ENCODE measurements at places on chromosomes 4 and X. TPM values are rescaled to one million over a fixed set of nuclear protein-coding genes. Genes with fewer than 3 reads are reported as not detected.
A peak's percentile ranks its signal among the peaks of the same experiment; 100 is the strongest.

DNA sequence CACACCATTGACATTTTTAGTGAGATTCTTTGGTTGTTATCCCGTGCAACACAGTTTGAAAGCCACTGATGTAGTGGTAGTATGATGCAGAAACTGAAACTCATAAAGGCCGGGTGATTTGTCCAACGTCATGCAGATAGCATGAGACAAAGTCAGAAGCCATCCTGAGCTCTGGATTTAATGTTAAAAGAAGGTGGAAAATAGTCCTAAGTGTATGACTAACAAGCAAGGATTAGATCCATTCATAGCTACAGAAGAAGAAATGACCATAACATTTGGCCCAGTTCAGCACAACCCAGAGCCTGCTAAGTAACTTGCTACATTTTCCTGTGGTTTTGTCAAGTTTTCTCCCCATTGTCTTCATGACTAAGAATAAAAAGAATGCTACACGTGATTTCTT lies 142.4 kb downstream of the AMELX start:
- no peak overlapping the region for H3K4me3 ChIP-seq
- no peaks in the 10 kb centered on the region for H3K36me3 ChIP-seq
- H3K4me1 ChIP-seq: peaks cover 12% of the 10 kb centered on the region
- peak; percentile 62 for DNase-seq

MSX1 gene
- total RNA-seq: 1.1 TPM

- no peaks in the 10 kb centered on the region for H3K36me3 ChIP-seq
- no peaks in the 10 kb centered on the region for H3K27me3 ChIP-seq
- peak; percentile 52 for DNase-seq
Measured at GRCh38 chr4:48681856-48682255, 98.2 kb downstream of the FRYL start.

PF4V1 gene
- total RNA-seq: not detected

ADH1B gene
- total RNA-seq: 0.36 TPM

ADGRG4 gene
- total RNA-seq: not detected

DUSP21 gene
- not detected for total RNA-seq

Data from IMR-90 (cell line).